Bone marrow (tissue), 2 donors: ENCODE measurements at places on chromosomes 4 and X.
A peak's percentile ranks its signal among the peaks of the same experiment; 100 is the strongest.

- DNase-seq, result no peak
Measured at GRCh38 chrX:40439625-40440532, 140.9 kb upstream of the ATP6AP2 start.

DNA sequence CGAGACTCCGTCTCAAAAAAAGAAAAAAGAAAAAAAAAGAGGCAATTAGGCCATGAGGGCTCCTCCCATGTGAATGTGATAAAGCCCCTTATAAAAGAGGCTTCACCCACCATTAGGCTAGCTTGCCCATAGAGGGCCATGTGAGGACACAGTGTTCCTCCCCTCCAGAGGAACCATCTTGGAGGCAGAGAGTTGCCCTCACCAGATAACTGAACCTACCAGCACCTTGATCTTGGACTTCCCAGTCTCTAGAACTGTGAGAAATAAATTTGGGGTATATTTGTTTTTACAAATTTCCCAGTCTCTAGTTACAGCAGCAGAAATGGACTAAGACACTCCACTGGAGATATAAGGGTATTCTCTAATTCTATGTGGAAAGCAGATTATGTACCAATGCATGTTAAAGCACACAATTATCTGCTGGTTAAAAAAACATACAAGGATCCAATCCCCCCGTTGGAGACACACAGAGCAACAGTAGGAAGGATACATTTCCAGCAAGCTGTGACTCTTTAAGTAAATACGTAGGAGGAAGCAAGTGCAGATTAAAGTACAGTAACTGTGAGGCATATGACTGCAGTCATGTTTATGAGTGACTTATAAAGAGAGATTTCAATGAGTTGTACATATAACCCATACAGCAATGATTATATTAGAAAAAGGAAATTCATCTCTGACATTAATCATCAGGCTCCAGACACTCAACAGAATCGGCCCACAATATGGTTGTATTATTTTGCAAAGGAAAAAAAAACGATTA, 21.4 kb downstream of the SH3RF1 start:
- peak; percentile 34 for DNase-seq

- no peak for DNase-seq
Measured at GRCh38 chr4:123485601-123486000, 89.0 kb downstream of the SPRY1 start.

DNA sequence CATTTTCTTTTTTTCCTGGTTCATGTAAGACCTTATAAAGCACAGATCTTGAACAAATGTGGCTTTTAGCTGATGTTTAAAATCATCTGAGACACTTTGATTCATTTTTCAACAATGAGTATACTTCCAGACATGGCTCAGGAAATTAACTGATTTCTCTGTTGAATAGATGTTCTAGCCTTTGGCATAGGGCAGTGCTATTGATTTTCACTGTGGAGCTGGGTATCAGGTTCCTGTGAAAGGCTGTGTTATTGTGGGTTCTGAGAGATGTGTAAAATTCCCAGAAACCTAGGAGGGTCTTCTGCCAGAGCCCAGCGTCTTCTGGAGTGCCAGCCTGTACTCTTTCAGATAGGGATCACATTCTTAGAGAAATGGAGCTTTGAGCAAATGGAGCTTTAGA, 278.9 kb downstream of the EPHA5 start:
- DNase-seq, result no peak

DNA sequence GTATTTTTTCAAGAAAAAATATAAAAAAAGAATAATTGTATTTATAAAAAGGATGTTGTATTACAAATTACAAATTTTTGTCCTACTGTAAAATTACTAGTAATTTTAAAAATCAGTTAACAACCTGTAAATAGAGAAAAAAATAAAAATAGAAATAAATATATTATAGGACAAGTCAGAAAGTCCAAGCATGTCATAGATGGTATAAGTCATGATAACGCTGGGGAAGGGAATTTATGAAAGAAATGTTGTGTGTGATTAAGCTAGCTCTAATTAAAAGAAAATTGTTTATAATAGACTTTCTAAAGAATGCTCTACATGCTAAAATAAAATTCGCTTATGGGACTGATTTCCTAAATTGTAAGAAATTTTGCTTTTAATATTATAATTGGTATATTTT, 2329.9 kb downstream of the ARAP2 start:
- no peak for DNase-seq

DNA sequence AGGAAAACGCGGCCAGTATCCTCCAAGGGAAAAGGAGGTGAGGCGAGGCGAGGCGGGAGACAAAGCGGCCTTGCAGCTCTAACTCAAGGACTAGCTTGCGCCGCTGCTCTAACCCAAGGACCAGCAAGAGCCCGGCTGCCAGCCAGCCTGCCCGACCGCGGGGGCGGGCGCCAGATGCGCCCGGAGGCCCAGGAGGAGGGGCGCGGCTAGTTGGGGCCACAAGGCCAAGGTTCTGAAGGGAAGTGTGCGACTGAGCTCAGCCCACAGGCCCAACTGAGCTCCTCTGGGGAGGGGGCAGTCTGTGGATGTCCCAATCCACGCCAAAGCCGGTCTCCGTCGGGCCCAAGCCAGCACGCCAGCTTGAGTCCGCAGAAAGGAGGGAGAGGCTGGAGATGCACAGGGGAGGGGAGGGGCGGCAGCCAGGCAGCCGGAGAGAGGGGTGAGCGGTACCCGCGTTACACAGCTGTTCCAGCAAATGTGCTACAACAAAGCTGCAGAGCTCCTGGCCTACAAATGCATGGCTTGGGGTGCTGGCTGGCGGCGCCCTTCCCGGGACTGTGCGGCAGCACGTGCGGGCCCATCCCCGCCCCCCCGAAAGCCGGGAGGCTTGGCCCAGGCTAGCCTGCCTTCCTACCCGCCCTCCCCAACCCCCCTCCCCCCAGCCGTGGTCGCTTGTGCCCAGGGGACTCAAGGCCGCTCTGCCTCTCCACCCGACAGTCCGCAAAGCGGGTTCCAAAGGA, 637 bp downstream of the AMER1 start:
- no peak for DNase-seq

DNA sequence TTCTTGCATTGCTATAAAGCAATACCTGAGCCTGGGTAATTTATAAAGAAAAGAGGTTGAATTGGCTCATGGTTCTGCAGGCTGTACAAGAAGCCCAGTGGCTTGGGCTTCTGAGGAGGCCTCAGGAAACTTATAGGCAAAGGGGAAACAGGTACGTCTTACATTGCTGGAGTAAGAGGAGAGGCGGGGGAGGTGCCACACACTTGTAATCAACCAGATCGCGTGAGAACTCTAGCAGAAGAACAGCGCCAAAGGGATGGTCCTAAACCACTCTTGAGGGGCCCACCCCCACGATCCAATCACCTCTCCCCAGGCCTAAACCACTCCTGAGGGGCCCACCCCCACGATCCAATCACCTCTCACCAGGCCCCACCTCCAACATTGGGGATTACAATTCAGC, 50.6 kb upstream of the SHOX start:
- DNase-seq, result no peak

DNA sequence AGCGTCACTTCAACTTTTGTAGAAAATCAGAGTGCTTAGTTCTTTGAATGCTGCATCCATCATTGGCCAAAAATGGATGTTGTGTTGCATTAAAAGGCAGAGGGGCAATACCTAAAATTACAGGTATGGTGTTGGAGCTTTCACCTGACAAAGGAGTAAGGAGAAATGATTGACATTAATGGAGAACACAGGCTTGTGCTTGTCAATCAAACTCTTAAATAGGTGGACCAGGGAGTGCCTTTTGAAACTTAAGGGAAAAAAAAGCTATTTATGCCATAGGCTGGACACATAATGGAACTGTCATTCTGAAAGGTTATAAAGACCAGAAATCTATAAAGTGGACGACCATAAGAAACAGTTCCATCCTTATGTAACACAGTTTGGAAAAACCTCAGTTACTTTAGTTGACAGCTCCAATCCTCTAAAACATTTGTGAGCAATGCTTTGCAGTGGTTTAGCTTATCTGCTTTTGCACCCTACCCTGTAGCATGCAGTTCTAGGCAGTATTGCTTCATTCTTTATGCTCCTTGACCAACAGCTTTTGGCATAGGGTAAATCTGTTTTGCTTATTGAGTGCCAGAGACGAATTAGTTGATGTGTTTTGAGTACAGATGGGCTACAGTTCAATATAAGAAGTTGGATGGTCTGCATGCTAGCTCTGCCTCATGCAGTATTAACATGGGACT, 2.4 kb downstream of the HADH start:
- no peak for DNase-seq

GRCh38 chr4:38069271-38069760, 109.1 kb downstream of the PTTG2 start:
- no peak for DNase-seq

GRCh38 chrX:103157496-103158316, 57.2 kb upstream of the BEX4 start:
- DNase-seq, result peak; percentile 22

DNA sequence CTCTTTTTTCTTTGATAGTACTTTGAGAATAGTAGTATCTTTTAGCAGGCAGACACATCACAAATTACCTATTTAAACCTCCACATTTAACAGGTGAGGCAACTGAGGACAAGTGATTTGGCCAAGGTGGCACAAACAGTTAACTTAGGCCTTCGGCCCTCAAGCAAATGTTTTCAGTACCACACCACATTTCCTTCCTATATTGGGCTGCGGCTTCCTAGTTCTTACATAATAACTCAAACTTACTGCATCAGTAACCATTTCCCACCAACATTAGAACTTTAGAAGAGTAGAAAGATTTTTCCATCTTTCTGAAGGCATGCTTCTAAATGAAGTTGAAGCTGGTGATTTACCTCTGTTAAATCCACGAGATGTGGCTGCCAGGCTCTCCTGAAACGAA, 63.2 kb upstream of the SLC4A4 start:
- no peak for DNase-seq

- no peak for DNase-seq
Measured at GRCh38 chr4:38323141-38323641, 340.8 kb upstream of the KLF3 start.

DNA sequence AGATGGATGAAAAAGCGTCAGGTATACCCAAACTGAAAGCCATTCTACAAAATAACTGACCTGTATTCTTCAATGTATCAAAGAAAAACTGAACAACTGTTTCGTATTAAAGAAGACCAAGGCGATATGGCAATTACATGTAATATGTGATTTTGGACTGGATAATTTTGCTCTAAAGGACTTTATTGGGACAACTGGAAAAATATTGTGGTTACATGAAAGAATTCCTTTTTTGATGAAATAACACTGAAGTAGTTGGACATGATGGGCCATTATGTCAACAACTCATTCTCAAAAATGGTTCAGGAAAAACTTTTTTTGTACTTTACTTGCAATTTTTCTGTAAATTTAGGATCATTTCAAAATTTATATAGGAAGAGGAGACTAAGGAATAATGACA, 12.1 kb upstream of the ANTXR2 start:
- DNase-seq, result no peak

GRCh38 chr4:147173797-147174432, 228.3 kb upstream of the TTC29 start:
- DNase-seq, result no peak

GRCh38 chrX:71227370-71228062, 4.5 kb downstream of the GJB1 start:
- no peak for DNase-seq

GRCh38 chr4:139841464-139842195, 176.0 kb downstream of the MGST2 start:
- no peak for DNase-seq

DNA sequence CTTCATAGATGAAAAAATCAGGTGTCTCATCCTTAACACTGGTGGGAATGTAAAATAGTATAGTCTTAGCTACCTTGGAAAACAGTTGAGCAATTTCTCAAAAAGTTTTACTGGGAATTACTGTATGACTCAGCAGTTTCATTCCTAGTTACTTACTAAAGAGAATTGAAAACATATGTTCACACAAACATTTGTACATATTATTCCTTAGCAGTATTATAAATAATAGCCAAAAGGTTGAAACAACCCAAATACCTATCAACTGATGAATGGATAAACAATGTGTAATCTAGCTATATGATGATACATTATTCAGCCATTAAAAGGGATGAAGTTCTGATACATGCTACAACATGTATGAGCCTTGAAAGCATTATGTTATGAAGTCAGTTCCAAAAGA, 41.7 kb downstream of the RBM46 start:
- no peak for DNase-seq

DNA sequence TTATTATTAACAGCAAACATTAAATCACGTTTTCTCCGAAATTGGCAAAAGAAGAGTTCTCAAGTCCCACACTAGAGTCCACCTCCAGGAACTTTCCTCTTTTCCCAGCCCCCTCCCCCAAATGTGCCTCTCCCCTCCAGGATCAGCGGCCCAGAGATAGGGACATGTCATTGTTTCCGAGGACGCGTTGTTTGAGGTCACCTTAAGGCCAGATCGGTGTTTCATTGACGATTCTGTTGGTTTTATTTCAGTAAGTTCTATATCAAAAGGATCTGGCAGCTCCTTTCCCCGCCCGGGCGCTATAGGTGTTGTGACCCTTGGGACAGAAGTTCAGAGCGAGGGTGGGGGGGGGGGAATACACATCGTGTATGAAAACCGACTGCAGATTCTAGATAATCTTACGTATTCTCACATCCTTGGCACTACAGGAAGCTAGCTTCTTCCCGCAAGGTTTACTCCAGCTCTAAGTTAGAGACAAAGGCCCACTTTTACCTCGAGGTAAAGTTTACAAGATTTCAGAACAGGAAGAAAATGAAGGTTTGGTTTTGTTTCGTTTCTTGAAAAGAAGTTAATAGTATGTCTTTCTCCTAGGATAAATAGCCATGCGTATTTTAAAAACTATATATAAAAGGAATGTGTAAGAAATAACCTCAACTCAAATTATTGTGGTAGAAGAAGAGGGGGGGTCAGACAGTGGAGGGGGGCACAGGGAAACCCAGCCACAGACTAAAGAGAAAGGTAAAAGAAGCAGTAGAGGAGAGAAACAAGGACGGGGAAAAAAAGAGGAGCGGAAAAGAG, 739 bp upstream of the MSX1 start:
- no peak for DNase-seq

DNA sequence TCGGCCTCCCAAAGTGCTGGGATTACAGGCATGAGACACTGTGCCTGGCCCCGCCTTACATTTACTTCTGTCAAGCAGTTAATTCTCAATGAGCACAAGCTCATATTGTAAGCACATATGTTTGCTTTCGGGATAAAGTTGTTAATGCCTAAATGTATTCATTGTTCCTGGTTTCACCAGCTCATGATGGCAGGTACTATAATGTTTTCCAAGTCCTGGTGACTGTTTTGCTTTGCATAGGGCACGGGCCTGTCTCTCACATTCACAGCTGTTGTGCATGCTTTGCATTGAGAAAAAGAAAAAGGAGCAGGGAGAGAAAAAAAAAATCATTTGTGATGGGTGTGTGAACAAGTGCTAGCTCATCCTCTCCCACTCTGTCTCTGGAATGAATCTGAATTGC, 661.2 kb upstream of the TENM3 start:
- no peak for DNase-seq

GRCh38 chr4:144734522-144734921, 88.6 kb downstream of the HHIP start:
- no peak for DNase-seq

GRCh38 chr4:125728568-125728967, 413.8 kb downstream of the FAT4 start:
- no peak for DNase-seq

DNA sequence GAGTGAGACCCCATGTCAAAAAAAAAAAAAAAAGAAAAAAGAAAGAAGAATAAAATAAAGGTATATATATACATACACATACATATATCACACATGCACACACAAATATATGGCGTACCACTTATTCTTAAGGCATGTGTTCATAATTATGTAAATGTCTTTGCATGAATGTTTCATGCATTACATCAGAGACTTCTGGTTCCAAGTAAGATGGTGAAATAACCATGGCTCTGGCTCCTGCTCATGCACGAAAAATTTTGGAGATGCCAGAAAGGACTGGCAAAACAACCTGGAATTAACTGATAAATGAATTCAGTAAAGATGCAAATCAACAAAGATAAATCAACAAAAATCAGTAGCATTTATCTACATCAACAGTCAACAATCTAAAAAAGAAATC, 19.7 kb upstream of the FHIP1A start:
- no peak for DNase-seq
